ENCODE measurements at places on chromosomes 12 and 14.

GRCh38 chr14:83047059-83047830, 1513.6 kb upstream of the SEL1L start:
- no peak for DNase-seq

DNA sequence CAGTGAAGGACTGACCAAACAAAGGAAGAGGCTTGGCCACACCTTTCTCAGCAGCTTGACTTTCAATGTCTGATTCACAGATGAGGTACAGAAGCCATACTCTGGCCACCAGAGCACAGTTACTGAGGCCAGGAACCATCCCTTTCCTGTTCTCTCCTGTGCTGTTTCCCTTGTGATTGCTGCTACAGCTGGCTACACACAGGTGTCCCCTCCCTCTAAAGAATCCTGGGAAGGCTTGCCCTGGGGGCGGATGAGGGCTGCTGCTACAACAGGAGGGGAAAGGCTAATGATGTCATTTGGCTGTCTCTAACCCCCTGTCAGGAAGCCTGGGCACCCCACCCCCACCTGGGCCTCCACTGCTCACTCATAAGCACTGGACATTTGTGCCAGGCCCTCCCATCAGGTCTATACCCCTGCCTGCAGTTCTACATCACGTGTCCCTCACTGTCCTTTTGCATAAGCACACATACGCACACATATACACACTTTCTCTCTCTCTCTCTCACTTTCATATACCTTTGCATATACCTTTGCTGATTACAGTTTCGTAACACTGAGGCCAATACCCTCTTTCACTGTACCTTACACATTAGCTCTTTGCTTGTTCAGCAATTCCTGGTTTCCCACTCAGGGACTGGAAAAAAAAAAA, 41.4 kb downstream of the PRPF40B start:
- no peak for DNase-seq

GRCh38 chr12:6253278-6253677, 53.1 kb downstream of the CD9 start:
- no peak for DNase-seq

GRCh38 chr12:105462831-105463230, 132.3 kb downstream of the C12orf75 start:
- DNase-seq, result no peak

DNA sequence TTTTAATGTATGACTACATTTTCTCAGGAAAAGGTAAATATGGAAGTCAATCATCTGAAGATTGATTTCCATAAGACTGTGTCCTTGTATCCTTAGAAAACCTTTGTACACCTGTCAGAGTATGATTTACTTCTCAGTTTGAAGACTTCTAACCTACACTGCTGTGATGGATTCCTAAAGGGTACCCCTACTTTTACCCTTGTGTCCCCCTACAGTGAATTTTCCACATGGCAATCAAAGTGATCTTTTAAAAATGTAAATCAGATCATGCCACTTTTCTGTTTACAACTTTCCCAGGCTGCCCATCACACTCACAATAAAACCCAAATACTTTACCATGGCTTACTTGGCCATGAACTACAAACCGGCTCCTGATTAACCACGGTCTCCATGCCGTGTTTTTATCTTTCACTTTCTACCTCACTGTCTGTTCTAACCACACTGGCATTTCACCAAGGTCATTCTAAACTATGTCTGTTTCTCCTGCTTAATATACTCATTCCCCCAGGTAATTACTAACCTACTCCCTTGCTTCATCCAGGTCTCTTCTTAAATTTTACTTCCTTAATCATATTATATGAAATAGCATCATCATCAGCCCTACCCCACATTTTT, 8.1 kb downstream of the DNAI7 start:
- DNase-seq, result no peak

Measured in stimulated activated CD4-positive, alpha-beta T cell treated with anti-CD3 and anti-CD28 coated beads, Interleukin-1b, Interleukin-23, amount 100 ng/mL, for 1 hour (primary cell).